ENCODE measurements at places on chromosomes 7 and 10.

GRCh38 chr7:156725073-156725472, 84.5 kb downstream of the RNF32 start:
- no peak for DNase-seq

DNA sequence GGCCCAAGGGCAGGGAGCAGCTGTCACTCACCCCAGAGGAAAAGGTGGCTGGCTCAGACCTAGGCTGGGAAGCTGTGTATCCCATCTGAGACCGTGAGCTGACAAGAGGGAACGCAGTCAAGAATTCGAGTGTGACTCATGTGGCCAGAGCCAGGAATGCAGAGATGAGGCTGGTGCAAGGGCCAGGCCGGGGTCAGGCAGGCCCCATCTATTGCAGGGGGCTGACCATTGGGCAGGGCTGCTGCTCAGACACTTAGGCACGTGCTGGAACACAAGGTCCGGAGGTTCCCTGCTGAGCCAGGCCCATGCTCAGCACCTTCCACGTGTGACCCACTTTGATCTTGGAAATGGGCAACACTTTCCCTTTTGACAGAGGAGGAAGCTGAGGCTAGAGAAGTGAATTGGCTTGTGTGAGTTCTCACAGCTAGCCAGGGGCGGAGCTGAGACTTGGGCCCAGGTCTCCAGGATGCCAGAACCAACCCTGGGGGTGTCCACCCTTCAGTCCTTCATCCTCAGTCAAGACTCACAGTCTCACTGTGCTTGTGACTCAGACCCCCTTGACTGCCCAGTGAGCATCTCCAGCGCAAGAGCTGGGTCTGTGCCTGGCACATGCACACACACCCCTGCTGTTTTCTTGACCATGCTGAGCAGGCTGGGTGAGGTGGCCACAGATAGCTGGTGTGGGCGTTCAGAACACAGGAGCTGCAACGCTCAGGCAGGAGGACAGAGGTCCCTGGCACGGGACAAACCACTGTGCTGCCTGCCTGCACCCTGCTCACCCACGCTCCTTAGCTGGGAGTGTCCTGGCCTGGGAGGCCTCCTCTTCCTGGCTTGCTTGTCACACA, 47.6 kb upstream of the PPIF start:
- DNase-seq: no peak

GRCh38 chr7:134179036-134180011, 52.2 kb downstream of the LRGUK start:
- DNase-seq: no peak

- no peak for DNase-seq
These were observed 34.1 kb downstream of the ANXA11 start for GRCh38 chr10:80171248-80171660.

DNA sequence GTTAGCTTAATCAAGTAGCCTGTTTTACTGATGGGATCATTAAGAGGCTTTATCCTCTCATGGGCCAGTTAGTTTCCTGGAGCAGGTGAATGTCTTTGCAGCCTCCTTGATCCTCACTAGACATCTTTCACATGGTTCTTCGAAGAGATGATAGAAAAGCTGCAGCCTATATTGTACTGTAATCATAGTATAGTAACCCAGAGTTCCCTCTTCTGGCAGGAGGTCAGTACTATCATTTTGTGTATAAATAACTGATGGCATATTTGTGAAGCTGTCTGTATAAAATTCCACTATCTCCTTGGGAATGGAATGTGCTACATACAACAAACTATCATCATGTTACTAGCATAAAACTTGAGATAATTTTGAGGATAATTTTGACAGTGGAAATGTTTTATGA, 123.8 kb upstream of the PRPS1L1 start:
- peak; percentile 17 for DNase-seq

DNA sequence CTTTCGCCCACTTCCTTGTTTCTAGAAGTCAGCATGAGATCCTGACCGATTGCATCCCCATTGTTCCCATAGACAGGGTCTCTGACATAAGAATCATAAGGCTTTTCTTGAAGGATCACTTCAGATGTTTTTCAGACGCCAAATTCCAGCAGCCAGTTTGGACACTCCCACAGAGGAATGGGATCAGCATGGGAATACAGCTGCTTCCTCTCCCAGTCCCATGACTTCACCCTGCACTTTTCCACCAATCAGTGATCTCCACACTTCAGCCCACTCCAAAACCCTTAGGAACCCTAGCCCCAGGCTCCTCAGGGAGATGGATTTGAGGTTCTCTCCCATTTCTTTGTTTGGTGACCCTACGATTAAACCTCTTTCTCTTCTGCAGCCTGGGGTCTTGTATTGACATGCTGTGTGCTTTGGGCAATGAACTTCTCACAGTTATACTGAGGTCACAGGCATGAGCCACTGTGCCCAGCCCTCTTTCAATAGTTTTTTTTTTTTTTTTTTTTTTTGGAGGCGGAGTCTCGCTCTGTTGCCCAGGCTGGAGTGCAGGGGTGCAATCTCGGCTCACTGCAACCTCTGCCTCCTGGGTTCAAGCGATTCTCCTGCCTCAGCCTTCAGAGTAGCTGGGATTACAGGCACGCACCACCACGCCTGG, 52.8 kb upstream of the CHST3 start:
- DNase-seq: peak; percentile 9

DNA sequence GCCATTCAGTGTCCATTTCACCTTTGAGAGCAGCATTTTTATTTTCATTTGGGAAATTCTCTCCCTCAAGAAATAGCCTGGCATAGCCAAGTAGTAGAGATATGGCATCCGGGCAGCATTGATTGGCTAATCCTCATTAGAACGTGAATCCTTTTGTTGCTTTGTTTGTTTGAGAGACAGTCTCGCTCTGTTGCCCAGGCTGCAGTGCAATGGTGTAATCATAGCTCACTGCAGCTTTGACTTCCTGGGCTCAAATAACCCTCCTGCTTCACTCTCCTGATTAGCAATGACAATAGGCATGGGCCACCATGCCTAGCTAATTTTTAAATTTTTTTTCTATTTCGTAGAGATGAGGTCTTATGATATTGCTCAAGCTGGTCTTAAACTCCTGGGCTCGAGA, 1174.9 kb upstream of the AUTS2 start:
- no peak for DNase-seq

GRCh38 chr10:118343115-118343514, 991 bp upstream of the FAM204A start:
- no peak for DNase-seq

DNA sequence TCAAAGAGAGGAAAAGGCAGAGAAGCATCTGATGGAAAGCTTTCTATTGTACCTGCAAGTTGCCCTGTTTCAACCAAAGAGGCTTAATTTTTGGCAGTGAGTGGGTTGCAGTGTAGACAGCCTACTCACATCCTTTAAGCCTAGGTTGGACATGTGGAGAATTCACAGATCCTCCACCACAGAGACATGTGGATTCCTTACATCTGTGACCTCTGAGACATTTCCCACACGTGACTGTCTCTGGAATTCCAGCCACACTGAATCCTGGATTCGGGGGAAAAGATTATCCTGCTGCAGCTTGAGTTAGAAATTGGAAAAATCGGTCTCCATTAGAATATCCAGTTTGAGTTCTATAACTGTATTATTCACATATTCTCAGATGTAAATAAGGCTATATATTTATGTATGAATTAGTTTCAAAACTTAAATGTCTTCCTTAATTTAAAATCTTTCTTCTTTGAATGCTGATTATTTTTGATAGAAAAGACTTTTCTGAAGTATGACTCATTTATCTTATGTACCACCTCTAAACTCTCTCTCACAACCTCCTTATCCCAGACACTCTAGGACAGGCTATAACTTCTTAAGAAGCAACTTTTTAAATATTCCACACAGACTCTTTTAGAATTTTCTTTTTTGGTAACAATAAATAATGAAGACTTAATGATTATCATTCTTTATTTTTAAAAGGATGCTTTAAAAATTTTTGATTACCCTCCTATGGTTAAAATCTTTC, 123.3 kb downstream of the TWIST1 start:
- peak; percentile 32 for DNase-seq

DNA sequence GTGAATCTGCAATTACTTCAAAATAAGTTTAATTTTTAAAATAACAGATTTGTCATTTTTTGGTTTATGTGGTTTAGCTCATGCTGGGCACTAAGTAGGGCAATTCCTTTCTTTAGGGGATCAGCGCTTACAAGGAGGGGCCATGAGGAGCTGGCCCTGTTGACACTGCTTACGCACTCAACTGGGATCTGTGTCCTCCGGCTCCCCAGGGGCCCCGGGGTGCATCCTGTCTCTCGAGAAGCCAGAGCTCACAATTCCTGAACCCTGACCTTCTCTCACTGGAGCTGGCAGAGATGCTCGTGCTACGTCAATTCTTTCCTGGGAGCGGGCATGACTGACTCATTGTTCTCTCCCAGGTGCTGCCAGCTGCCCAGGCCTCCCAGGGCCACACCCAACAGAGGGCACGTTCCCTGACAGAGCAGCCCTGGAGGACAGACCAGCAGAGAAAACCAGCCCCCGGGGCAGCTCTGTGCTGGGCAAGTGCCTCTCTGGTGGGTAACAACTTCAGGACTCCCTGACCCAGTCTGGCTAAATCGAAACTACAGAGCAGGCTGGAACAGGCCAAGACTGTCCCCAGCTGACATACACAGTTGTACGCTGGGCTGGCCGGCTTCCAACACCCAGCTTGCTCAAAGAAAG, 36.8 kb downstream of the CTBP2 start:
- DNase-seq: peak; percentile 44

- DNase-seq: no peak
These were observed 117.2 kb upstream of the GLCCI1 start for GRCh38 chr7:7851381-7851780.

- DNase-seq: no peak
These were observed 84.9 kb upstream of the LRRN3 start for GRCh38 chr7:111006040-111006439.

GRCh38 chr7:102287111-102287980, 678 bp downstream of the SH2B2 start:
- DNase-seq: no peak

GRCh38 chr7:112487457-112488263, 6.9 kb downstream of the LSMEM1 start:
- no peak for DNase-seq

DNA sequence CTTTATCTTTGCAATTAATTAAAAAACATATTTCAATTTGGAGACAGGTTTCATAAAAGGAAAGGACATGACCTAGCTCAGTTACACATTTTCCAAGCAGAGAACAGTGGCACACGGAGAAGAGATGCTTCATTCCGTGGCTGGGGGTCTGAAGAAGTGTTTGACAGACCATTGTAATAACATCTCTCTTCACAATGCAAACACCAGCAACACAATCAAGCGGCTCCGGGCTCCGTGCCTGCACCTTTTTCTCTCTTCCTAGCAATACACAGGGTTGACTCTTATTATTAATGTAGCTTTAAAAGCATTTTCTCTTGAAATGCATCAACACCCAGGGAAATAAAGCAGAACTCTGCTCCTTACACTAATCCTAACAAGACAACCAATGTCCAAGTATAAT, 261.0 kb upstream of the AOAH start:
- no peak for DNase-seq

DNA sequence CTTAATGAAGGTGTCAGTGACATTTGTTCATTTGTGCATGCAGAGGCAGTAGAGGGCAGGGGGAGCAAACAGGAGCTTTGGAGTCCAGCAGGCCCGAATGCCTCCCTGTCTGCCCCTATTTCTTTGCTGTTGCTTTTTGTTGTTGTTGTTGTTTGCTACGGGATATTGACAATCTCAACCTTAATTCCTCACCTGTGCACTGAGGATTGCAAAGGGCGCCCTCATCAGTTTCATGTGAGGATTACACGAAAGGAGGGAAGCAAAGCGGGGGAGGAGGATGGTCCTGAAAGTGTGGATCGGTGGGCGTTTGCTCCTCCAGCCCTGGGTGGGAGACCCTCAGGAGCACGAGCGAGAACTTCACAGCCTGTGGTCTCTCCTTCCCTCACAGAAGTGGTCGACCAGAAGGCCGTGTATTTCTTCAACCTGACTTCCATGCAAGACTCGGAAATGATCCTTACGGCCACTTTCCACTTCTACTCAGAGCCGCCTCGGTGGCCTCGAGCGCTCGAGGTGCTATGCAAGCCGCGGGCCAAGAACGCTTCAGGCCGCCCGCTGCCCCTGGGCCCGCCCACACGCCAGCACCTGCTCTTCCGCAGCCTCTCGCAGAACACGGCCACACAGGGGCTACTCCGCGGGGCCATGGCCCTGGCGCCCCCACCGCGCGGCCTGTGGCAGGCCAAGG, 9.6 kb downstream of the GDF10 start:
- DNase-seq: no peak

- no peak for DNase-seq
These were observed 26.8 kb downstream of the MICU1 start for GRCh38 chr10:72598769-72599701.

GRCh38 chr7:120320218-120320961, 47.4 kb downstream of the KCND2 start:
- DNase-seq: no peak

GRCh38 chr10:43362191-43362839, 9.1 kb upstream of the FXYD4 start:
- no peak for DNase-seq

GRCh38 chr7:44638611-44639557, 32.5 kb downstream of the OGDH start:
- DNase-seq: peak; percentile 86

- DNase-seq: no peak
These were observed 55.1 kb downstream of the VCL start for GRCh38 chr10:74052994-74053393.

DNA sequence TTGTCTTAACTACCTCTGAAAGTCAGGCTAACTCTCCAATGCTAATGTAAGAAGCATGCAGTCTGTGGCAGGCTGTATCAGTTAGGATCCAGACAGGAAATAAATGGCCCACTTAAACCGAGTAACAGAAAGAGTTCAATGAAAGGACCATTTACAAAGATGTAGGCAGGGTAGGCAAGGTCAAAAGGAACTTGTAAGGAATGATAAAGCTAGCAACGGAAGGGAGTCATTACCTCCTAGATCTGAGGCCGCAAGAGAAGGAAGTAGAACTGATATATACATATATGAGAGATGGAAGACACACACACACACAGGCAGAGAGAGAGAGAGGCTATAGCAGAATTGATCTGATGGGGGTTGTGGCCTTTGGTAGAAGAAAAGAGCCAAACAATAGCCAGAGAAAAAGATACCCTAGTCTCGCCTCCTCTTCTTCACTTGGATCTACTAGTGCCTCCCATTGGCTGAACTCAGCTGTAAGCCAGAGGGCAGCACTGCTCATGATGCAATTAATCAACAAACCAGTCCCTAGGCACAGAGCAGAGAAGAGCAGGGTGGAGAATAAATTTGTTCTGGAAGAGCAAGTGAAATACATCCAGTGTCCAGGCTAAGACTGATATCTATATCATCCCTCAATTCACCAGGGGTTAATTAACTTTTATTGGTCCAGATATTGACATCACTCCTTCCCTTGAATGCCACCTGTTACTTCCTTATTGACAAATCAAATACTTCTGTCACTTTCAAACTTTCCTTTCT, 91.2 kb downstream of the LSMEM1 start:
- DNase-seq: no peak

- no peak for DNase-seq
These were observed 56.9 kb upstream of the AOAH start for GRCh38 chr7:36781011-36781738.

DNA sequence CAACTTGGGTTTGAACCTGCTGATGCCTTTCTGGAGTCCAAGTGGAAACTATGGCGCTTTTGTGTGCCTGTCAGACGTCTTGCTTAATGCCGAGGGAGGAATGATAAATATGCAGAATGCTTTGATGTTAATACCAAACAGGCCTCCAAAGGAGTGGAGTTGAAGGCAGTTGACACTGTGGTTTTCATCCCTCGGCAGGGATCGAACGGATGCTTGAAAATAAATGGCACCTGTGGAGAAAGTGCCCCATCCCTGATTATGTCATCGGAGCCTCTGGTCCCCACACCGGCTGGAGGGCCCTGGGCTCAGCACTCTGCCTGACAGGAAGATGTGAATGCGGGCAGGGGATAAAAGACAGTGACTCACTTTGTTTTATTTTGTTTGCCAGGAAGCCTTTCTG, 148.7 kb upstream of the GPR26 start:
- no peak for DNase-seq
